ENCODE measurements at places on chromosomes 4 and X.

DNA sequence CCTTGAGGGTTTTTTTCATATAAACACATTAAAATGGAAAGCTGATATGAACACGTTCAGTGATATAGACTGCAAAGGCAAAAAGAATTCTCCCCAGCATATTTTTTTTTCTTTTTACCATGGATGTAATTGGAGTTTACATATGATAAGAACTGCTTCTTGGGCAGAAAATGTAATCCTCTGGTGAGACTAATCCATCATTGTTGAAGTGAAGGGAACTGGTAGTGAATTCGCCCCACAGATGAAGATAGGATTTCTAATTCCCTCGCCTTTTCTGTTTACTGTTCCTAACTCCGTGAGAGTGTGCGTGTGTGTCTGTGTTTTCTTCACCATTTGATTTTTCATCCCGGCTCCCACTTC is 88.9 kb downstream of the GPR143 start:
- no peak for DNase-seq

- DNase-seq = no peak
Observed at GRCh38 chrX:74781507-74782034, 143.7 kb downstream of the NEXMIF start.

- no peak for DNase-seq
Observed at GRCh38 chr4:5378002-5378401, 326.7 kb downstream of the STK32B start.

DNA sequence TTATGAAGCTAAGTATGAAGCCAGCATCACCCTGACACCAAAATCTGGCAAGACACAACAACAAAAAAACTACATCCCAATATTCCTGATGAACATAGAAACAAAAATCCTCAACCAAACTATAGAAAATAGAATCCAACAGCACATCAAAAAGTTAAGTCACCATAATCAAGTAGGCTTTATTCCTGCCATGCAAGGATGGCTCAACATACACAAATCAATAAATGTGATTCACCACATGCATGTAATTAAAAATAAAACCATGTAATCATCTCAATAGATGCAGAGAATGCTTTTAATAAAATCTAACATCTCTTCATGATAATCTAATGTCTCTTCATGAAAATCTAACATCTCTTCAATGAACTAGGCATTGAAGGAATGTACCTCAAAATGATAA is 249.4 kb upstream of the GK2 start:
- DNase-seq = no peak

GRCh38 chrX:34810364-34810763 is 132.2 kb upstream of the FAM47B start:
- DNase-seq = no peak

DNA sequence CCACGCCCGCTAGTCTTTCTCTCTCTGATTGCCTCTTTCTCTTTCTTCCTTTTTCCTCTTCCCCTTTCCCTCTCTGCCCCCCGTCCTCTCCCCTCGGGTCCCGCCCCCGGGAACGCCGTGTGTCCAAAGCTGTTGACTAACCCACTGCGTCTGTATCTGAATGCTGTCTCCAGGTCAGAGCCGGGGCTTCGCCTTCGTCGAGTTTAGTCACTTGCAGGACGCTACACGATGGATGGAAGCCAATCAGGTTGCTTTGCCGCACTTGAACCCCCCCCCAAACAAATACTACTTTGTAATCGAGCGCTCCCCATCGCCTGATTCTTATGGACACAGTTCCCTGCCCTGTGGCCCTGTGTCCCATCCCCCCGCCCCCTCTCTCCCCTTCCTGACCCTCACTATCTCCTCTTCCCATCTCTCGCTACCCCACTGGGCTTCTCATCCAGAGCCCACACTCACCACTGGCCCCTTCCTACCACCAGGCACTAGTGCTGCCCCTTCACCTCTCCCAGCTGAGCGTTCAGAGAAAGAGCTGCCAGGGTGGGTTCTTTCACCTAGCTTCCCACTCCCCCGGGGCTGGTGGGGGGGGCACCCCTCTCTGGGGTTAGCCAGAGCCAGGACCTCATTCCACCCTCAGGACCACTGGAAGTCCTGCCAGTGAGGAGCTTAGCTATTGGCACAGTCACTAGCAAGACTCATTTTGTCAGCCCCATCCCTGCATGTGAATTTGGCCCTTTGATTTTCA is 18.6 kb upstream of the UBA1 start:
- DNase-seq = no peak

DNA sequence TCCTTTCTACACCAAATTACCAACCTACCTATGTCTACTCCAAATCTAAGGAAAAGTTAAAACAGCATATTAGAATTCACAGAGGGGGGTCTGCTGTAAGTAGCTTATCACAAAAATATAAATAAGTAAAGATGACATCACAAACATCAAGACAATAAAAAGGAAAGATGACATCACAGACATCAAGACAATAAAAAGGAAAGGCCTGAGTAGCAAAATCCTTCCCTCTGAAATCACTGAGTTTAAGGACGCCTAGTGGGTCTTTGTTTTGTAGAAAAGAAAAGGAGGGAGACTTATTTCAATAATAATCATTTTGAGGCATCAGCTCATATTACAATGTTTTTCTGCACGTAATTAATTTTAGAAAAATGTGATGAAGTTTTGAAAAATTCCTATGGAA is 707.0 kb upstream of the GRID2 start:
- DNase-seq = no peak

GRCh38 chr4:10582059-10582686 is 102.4 kb downstream of the CLNK start:
- DNase-seq = no peak

DNA sequence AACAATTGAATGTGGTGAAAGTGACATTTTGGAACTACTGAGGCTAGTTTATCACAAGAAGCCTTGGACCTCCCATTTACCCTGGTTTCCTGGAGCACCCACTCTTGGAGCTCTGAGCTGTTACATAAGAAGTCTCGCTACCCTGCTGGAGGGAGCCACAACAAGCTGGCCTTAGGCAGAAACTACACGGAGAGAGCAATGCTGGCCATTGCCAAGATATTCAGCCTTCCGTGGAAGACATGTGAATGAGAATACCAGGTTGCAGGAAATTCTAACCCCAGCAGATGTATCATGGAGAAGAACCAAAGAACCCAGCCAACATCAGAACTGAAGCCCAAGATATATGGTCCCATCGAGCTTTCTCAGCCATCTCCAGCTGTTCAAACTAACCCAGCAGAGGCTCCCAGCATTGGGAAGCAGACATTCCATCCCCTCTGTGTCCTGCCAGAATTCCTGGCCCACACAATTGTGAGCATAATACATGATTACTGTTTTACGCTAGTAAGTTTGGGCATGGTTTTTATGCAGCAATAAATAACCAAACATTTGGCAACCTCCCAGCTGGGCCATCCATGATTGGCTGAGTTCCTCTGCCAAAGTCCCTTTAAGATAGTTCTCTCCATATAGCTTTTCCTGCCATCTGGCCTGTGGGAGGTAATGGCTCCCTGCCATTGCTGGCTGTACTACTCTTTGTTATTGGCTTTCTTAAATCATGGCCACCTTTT is 17.9 kb upstream of the PDE5A start:
- no peak for DNase-seq

- DNase-seq = no peak
Observed at GRCh38 chrX:23820235-23820782, 37.3 kb downstream of the SAT1 start.

DNA sequence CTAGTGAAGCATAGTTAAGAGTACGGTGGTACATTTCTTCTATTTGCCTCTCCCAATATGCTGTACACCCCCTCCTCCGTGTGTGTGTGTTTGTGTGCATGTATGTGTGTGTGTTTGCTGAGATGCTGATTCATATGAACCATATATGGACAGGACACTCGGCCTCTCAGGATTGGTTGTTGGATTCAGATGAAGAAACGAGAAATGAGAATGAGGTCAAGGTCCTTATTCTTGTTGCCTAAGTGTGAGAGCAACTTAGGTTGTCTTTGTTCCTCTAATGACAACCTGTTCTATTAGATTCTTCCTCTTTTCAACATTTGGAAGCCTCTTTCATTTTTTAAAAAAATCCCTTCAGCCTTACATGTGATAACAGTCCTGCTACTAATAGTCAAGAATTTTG is 1387.6 kb downstream of the STIM2 start:
- DNase-seq = no peak

- DNase-seq = no peak
Observed at GRCh38 chrX:136779346-136779781, 1.4 kb downstream of the ARHGEF6 start.

DNA sequence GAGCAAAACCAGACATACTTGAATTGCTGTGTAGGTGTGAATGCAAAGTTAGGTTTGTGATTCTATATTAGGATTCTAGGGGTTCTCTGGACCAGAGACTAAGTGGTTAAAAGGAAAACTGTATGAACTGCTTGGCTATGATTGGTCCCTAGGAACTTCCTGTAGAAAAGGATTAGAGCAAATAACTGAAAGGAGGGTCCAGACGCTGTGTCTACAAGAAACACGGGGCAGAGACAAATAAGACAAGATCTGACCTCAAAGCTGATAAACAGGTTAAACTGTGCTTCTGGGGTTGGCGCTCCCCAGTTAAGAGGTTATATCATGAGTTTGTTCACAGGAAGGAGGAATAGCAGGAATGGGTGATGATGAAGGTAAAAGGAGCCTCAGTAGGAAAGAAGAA is 183.6 kb downstream of the MGST2 start:
- no peak for DNase-seq

DNA sequence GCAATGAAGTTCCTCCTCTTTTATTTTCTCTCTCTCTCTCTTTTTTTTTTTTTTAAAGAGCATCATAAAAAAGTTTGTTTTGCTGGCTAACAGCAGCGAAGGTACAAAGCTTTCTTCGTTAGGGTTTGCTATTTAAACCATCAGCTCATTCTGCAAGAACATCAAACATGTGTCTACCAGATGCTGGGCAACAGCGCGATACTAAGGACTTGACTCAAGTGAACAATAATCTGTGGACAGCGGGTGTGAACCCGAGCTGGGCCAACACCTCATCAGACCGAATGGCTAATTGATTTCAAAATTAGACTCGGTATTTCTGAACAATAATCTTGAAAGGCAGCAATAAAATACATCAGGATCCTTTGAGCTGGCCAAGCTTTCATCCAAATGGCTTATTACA is 246.4 kb downstream of the FBXO8 start:
- DNase-seq = no peak

GRCh38 chr4:96173756-96174155 is 333.9 kb downstream of the PDHA2 start:
- no peak for DNase-seq

DNA sequence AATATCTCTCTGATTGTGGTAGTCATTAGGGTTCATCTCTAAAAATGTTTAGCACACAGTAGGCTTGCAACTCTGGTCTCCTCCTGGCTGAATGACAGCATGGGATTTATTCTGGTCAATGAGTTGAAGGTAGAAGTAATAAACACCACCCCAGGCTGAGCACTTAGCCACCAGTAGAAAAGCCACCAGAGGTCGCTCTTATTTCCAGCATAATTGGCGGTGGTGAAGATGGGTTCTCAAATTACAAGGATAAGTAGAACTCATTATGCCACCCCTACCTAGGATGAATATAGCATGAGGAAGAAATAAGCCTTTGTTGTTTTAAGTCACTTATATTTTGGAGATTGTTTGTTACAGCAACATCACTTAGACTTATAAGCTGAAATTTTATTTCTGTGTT is 302.7 kb downstream of the GPM6A start:
- no peak for DNase-seq

DNA sequence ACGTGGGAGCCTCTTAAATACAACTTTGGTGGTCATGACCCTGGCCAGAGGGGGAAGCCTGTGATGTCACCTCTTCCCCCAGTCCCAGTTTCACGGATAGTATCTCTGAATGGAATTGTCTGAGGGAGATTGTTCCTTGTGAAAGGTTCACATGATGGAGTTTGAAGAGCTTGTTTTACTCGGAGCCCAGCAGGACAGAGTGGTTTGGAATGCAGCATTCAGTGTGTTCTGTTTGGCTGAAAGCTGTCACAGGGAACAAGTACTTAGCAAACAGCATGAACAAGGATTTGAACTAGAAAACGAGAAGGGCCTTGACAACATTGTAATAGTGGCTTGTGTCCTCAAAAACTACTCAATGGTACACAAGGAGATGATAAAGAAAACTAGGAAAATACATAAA is 133.9 kb upstream of the CXorf66 start:
- no peak for DNase-seq

GRCh38 chrX:8730812-8731558 is 952 bp downstream of the ANOS1 start:
- no peak for DNase-seq

- no peak for DNase-seq
Observed at GRCh38 chrX:13411496-13412207, 91.8 kb upstream of the ATXN3L start.

- no peak for DNase-seq
Observed at GRCh38 chrX:15737190-15737958, 696 bp upstream of the CA5B start.

Measured in CD4-positive, alpha-beta T cell (primary cell).